ENCODE measurements at places on chromosomes 6 and 20.

- DNase-seq: no peak
Observed at GRCh38 chr20:16978497-16978896, 230.3 kb downstream of the OTOR start.

- DNase-seq: no peak
Observed at GRCh38 chr6:106466211-106466610, 105.7 kb downstream of the CRYBG1 start.

DNA sequence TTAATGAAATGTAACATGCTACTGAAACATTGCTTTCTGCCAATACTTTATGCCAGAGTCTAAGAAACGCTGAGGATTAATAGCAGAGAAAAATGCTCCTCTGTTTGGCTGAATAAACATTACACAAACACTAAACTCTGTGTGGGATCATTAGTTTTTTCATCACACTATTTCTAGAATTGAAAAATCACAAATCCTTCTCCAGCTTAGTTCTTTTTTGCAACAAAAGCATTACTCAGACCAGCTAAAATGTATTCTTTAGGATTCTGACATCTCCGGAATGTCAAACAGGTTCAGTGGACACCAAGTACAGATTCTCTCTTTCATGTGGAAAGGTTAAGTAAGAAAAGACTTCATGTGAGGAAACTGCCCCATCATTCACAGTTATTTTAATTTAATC, 226.9 kb downstream of the SIM1 start:
- DNase-seq: no peak

- DNase-seq: no peak
Observed at GRCh38 chr20:50877232-50877743, 53.9 kb downstream of the ADNP start.

DNA sequence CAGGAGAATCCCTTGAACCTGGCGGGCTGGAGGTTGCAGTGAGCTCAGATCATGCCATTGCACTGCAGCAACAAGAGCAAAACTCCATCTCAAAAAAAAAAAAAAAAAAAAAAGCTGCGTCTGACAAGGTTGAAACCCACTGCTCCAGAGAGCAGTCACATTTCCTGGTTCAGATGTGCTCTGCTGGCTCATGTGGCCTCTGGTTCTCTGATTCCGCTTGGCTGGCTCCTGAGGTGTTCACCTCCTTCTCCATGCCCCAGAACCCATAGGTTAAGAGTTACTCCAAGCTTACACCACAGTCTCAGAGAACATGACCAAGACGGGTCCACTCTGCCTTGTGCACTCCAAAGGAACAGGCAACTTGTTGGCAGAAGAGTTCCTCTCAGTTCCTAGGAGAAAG, 8.8 kb upstream of the CNR1 start:
- no peak for DNase-seq

DNA sequence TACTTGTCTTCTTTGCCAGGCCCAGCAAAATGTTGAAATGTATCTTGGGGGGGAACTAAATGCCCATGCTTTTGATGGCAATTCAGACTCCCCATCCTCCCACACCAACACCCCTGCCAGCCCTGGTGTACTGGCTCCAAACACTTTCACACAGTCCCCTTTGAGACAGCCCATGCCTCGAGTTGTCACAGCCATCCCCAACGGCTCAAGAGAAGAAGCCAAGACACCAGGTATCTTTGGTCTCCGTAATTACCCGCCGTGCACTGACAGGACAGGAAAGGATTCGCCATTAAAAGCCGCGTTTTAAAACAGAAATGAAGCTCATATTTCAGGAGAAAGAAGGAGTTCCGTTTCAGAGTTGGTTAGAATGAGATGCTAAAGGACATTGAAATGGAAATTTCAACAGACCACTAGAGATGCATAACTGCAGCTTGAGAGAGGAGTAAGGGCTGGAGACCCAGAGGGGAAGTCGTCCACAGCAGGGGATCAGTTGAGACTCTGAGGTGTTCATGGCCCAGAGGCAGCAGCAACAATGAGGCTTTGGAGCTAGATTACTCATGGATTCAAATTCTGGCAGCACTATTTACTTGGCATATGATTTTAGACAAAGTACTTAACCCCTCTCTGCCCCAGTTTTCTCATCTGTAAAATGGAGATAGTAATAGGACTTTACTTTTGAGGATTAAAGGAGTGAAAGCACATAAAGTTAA, 63.5 kb upstream of the ADGRF1 start:
- DNase-seq: no peak

DNA sequence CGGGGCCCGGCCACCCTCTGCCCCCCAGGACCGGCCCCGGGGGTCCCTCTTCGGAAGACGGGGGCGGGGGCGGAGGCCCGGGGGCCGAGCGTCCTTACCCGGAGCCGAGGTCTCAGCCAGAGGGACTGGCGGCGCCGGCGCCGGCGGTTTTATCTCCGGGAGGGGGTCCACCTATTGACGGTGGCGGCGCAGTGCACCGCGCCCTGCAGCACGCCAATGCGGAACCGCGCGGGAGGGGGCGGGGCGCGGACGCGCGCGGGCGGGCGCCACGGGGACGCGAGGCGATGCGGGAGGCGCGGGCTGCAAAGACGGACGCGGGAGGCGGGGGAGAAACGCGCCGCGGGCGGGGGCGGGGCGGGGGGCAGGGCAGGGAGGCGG, at the start of gene EEF1A2:
Gene EEF1A2 (minus strand): TSS at position 124 of the 378 bp plus-strand sequence. CDS start 1,320 bp downstream, outside the sequence.
- peak; percentile 32 for DNase-seq

- DNase-seq: no peak
Observed at GRCh38 chr20:23125625-23126191, 39.6 kb upstream of the CD93 start.

- DNase-seq: peak; percentile 42
Observed at GRCh38 chr6:144285798-144286502, 815 bp downstream of the UTRN start.

DNA sequence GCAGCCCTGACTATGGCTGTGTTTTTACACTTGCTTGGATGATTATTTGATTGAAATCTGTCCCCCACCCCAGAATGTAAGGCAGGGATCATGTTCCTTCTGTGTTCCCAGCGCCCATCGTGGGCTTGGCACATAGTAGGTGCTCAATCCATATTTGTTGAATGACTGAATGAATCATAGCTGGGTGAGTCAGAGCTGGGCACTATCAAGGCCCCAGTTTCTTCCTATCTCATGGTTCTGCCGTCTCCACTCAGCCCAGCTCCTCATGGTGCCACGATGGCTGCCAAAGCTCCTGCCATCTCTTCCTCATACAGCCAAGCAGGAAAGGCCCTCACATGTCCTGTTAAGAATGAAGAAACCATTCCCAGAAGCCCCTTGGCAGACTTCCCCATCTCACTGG, 29.0 kb downstream of the CEBPB start:
- DNase-seq: no peak

- no peak for DNase-seq
Observed at GRCh38 chr20:49795135-49795424, 17.5 kb upstream of the SLC9A8 start.

- no peak for DNase-seq
Observed at GRCh38 chr6:127587875-127588274, 10.9 kb downstream of the C6orf58 start.

DNA sequence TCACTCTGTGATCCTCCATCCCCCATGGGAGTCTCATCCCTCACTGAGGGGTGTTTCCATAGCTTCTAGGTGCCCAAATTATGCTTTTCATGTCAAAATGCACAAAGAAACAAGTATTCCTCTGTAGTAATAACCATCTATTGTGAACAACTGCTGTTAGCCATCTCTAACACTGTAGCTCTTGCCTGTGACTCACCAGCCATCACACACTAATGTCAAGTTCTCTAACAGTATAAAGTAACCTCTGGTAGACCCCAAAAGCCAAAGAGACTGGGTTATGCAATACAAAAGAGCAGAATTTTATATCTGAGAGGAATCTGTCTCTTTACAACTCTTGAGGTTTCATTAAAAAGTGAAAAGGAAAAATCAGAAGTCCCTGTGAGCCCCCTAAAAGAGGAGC, 25.4 kb upstream of the IYD start:
- DNase-seq: no peak
